ENCODE measurements at places on chromosomes 2 and 18.

DNA sequence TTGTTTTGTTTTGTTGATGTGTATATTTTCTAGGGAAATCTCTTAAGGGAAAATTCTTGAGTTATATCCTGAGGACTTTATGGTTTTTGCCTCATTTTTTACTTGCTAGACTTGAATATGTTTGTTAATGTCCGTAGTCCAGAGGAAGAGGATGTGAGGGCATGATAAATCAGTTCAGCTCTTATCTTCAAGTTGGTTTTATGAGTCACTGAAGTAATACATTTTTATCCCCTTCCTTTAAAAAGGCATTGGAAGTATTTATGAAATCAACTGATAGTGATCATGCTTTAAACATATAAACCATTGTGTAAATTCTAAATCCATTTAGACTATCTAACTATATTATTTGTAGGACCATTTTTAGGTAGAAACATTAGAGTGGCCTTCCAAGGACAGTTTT lies 43.9 kb upstream of the CYBRD1 start:
- no peak for DNase-seq

- no peak for DNase-seq
These were observed 49.6 kb downstream of the ARHGAP25 start for GRCh38 chr2:68784188-68784587.

DNA sequence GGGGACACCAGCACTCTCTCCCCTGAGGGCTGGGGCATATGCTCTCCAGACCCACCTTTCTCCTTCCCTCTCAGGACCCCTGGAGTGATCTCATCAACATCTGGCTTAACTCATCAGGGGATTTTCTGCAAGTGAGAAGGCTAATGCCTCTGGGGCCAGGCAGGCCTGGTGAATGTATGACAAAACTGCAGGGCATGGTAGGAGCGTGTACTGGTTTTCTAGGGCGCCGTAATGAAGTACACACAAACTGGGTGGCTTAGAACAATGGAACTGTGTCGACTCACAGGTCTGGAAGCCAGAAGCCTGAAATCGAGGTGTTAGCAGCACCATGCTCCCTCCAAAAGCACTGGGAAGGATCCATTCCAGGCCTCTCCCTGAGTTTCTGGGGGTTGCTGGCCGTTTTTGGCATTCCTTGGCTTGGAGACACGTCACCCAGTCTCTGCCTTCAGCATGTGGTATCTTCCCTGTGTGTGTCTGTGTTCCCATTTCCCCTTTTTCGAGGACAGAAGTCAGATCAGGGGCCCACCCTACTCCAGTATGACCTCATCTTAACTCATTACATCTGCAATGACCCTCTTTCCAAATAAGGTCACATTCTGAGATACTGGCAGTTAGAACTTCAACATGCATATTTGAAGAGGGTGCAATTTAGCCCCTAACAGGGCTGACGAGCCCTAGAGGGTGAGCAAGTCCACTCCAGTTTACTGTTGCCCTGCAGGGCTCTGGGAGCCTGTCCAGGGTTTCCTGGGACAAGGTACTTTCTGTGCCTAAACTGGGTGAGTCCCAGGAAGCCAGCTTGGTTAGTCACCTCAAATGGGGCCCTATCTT lies 45.5 kb upstream of the CAB39 start:
- no peak for DNase-seq

DNA sequence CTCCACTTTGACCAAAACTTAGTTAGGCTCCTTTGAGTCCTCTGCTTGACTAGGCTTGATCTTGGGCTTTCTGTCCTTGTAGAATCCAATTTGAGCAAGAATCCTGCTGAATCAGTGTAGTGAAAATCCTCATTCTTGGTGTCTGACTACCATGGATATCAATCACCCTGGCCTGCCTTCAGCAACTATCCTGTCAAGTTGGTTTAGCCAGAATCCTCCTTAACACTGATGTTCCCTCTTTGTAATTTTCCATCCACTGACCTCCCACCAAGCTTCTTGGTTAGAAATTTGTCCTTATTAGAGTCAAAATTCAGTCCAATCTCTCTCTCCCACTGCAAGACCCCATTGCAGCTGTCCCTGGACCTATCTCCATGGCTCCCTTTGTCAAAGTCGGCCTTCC lies 494 bp upstream of the RBM45 start:
- no peak for DNase-seq

GRCh38 chr2:120840795-120841487 lies 105.3 kb downstream of the GLI2 start:
- DNase-seq = no peak

GRCh38 chr2:11550302-11550701 lies 16.5 kb downstream of the GREB1 start:
- no peak for DNase-seq

DNA sequence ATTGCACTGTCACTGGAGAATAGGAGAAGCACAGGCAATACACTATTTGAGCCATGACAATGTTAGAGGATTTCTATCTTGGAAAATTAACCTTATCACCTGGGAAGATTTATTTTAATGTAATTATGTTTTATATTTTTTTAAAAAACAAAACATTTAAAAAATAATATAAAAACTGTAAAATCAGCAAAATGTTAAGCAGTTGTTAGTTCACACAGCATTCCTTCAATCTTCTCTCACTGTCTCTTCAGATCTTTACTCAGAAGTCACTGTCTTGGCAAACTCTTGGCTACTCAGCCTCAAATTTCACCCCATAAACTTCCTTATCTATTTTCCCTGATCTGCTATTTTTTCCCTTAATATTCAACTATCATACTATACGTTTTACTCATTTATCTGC lies 1322.6 kb downstream of the LRP1B start:
- DNase-seq = no peak
